Lung (tissue), 17 donors: ENCODE measurements at places on chromosomes 3 and 15. TPM values are rescaled to one million over a fixed set of nuclear protein-coding genes. Genes with fewer than 3 reads are reported as not detected.

The ASB14 gene
- polyA plus RNA-seq = 0.12 TPM

DNA sequence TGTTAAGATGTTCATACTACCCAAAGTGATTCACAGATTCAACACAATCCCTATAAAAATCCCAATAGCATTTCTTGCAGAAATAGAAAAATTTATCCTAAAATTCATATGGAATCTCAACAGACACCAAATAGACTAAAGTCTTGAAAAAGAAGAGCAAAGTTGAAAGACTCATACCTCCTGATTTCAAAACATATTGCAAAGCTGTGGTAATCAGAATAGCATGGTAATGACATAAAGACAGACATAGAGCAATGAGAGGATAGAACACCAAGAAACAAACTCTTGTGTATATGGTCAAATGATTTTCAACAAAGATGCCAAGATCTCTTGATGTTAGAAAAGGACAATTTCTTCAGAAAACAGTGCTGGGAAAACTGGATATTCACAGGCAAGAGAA lies 8.3 kb downstream of the GLB1 start:
- DNase-seq = no peak

The CD276 gene
- polyA plus RNA-seq = 34.7 TPM

DNA sequence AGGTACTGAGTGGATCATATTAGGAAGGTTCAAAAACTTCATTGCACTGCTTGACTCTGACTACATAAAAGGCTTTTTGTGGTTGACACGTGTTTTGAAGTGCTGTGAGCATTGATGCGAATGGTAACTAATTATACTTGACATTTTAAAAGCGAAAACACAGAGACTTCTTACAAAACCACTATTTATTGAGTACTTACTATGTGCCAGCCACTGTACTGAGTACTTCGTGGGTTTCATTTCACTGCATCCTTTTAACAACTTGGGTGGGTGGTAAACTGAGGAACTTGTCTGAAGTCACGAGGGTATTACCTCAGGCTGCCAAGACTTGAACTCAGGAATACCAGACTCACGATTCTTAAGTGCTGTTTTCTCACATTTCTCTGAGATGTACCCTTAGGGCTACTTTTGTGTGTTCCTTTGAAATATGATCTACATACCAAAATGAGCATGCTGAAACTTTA lies 45.3 kb upstream of the PPP4R2 start:
- no peak for DNase-seq

DNA sequence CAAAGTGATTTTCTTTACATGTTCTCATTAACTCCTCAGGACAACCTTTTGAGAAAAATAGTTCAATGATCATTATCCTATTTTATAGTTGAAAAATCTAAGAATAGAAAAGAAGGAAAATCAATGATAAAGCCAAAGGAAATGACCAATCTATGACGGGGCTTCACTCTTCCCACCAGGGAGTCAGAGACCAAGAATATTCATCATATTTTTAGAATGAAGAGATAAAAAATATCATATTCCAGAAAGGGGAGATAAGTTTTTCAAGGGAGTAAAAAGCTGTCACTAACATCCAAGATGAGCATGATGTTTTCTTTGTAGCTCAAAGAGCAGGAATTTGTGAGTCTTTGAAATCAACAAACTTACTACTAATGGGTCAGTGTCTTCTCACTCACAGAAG lies 71.5 kb upstream of the LPP start:
- no peak for DNase-seq

GRCh38 chr3:188066141-188066540 lies 87.8 kb upstream of the LPP start:
- DNase-seq = no peak

The CTXN2 gene
- not detected for polyA plus RNA-seq

DNA sequence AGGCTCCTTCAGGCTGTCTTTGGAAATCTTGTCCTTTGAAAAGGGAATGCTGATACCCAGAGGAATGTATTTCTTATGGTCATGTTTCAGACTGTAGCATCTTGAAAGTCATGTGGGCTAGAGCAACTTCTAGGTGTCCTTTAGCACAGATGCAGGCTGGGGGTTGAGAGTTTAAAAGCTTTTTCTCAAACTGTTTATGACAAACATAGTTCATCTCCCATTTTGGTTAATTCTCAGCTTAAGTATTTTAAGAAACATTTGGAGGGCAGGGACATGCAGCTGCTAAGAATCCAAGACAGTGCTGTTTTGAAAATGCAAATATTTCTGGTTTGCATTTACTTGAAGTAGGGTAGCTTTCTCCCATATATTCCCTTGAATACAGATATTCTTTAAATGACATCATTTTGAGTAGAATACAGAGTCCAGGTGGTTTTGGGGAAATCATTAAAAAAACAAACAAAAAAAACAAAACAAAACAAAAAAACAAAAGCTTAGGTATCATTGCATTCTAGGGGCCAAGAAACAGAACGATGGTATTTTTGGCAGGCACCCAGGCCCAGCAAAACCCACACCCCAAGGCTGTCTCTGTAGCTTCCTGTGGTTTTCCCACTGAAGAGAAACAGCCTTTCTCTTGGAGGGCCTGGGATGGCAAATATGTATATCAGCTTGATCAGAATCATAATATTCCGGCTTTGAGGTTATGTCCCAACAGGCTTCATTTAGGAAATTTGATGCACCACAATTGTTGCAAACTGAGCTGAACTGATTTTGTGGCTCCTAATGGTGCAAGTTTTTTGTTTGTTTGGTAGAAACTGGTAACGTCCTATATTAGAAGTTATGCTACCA lies 120.0 kb downstream of the ATG7 start:
- peak; percentile 61 for DNase-seq

The XCR1 gene
- polyA plus RNA-seq = 0.04 TPM

DNA sequence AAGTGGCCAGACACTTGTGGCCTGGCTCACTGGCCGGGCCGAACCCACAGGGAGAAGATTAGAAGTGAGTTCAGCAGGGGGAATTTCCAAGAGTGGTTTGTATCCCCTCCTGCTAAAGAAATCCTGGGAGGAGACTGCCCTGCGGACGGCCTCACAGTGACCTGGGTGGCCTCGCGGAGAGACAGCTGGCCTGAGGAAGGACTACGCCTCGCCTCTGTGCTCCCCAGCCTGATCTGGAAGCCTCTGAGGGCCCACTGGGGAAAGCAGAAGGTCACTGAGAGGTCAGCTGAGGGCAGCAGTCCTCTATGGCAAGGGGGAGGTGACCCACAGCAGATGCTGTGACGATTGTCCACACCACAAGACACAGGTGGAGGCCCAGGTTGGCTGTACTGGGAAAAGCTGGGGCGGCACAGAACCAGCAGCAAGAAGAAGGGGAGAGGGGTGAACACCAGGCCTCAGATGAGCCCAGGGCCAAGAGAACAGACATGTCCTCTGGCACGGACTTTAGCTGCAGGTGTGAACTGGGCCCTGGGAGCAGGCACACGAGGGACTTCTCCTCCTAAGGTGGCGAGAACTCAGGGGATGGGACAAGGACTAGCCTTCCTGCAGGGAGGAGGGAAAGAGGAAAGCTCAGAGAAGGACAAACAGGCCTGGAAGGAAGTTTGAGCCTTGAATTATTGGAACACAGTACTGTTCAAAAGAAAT lies 37.2 kb upstream of the DLG1 start:
- DNase-seq = no peak

DNA sequence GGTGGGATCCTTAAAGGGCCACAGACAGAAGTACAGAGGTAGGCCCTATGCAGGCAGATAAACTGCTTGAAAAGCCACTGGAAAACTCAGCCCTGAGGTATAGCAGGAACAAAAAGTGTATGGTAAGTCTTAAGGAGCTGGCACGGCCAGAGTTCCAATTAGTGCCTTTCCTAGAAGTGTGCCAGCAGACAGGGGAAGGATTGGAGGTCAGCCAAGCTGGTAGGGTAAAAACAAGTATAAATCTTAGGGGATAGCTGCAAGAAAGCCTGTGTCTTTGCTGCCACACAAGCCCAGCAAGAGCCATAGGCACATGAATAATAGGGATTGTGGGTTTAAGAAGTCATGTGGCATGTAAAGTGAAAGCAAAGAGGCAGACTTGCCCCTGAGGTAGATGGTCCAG lies 582.5 kb downstream of the PLOD2 start:
- DNase-seq = no peak

DNA sequence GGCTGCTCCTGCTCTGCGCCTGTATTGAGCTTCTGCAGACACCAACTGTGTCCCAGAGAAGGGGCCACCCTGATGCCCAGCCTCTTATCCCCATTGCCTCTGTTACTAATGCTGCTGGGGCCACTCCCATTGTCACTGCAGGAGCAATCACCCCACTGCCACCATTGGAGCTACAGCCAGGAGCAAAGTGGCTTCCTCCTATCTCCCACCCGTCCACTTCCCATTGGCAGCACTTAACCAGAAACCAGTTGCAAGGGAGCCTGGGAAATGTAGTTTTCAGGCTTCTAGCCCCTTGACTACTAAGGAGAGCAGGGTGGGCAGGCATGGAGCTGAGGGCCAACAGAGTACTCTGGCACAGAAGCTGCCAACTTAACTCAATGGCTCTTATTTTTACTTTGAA lies 55.9 kb upstream of the KLF13 start:
- no peak for DNase-seq

DNA sequence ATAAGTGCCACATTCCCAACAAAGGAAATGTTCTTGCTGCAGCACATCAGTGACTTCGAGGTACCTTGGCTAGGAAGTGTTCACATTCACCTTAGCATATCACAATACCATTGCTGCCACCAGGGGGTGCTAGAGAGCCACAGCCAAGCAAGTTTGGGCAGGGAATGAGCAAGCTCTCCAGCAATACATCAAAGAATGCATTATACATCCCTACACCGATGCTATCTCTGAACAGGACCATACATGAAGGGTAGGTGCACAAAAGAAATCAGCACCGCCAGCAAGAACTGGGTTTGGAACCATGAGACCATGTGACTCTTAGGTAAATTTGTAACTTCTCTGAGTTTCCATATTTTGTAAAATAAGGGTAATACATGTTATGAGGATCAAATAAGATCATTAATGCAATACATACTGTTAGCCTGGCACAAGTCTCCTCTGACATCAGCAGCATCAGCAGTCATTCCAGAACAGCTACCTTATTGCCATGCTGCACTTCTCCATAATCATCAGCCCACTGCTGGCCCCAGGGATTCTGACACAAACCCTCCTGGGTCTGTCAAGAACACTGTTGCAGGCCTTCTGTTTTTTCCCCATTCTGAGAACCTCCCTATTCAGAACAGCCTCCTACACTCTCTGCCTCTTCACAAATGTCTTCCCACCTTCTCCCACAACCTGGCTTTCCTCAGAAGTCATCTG lies 37.5 kb downstream of the RYK start:
- peak; percentile 81 for DNase-seq
